ENCODE measurements at places on chromosomes 2 and 18.

GRCh38 chr2:120754067-120754960 lies 18.6 kb downstream of the GLI2 start:
- DNase-seq, result no peak

DNA sequence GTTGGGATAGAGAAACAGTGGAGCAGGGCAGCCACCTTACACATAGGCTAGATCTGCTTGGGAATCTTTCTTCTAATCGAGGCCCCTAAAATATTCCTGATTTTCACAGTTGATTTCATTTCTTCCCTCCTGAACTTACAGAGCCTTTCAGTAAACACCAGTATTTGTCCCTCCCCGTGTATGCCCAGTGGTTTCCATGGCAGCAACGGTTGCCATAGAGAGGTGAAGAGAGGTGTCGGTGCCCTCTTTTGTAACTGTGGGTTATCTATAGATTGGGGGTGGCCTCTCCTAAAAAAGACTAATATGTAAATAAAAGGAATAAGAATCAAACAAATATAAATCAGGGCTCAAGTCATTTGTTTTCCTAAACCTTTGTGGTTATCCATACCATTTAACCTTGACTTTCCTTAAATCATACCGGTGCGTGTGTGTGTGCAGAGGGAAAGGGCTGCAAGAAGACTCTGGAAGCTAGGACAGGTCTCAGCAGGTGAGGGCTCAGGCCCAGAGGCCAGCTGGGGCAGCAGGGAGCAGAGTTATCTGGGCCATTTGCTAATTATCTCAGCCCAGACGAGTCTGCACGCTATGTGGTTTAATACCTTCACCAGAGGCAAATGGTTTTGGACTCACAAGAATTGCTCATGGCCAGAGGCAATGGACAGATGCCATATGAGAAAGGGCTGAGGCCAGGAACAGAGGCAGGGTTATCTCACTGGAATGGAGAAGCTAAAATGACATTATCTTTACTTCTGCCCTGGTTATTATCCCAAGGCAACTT lies 35.5 kb downstream of the LIPG start:
- DNase-seq, result no peak

GRCh38 chr2:215409331-215410127 lies 26.3 kb downstream of the FN1 start:
- DNase-seq, result no peak

DNA sequence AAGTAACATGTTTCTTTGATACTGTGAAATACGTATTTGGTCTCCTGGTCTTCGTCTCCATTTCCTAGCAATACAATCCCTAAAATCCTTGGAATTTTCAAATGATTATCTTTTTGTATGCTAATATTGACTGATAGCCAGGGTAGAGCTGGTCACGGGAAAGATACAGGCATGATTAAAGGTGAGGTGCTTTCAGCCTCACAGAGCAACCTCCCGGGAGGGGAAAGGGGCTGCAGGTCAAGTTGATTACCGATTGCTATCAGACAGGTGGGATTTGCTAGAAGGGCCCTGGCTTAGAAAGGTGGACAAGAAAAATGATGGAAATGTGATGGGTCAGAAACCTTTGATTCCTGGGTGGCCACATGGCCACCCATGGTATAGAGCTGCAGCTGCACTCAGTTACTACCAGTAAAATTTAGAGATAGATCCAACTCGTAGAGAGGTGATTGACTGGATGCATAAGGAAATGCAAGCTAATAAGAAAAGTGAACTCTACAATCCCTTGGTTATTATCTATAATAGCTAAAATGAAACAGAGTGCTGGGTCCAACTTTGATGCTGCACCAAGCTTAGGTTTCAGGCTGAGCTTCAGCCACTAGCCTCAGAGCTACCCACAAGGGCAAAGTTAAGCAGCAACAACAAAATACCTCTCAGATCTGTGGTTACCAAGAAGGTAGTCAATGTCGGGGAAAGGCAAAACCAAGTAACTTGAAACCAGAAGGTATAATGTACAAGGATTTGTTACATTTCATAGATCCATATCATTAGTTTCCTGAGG lies 15.3 kb downstream of the YPEL5 start:
- no peak for DNase-seq

- DNase-seq, result peak; percentile 92
These were observed at the start of the genes PJVK and PRKRA for GRCh38 chr2:178450774-178451525. Gene PJVK, plus strand, starts transcription at chr2:178451378. Its CDS starts 2,032 bp downstream, at chr2:178453410. Gene PRKRA, minus strand, starts transcription at chr2:178451175. Its CDS starts 145 bp downstream, at chr2:178451030.

- DNase-seq, result no peak
These were observed 214.2 kb downstream of the PTGR3 start for GRCh38 chr18:74994502-74995418.

DNA sequence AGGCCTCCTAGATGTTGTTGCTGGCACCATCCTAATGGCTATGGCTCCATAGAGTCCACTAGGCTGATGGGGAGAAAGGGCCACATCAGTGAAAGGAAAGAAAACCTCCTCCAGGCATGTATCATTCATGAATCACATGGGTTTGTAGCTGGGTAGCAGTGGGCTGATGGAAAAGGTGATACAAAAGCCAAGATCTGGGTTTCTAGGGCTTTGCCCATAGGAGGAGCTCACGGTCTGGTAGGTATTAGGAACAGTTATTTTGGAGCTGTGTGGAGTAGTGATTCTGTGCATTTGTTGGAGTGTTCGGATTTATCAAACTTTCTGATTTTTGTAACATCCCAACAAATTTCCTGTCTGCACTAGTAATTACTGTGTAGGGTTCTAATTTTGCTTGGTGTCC lies 259.2 kb downstream of the SLC4A3 start:
- no peak for DNase-seq

DNA sequence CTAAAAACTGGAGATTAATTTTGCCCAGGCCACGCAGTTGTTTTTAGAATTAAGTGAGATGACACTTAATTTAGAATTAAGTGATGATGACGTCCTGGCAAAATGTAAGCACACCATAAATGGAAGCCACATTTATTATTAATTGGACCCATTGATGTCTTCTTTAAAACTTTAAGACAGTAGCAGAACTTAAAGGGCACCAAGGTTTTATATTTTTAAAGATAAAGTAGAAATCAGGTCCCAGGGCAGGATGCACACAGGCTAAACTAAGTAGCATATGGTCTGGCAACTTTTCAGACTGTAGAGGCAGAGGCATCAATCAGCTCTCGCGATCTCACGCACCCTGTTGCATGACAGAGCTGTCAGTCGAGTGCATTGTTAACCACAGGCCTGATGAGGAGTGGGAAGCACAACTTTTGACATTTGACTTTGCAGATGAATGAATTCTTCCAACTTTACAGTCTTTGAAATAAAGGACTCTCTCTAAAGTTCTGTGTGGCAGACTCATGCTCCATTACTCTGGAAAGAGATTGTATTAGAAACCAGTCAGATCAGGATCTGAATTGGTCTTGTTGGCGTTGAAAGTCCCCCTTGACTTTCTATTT lies 232.4 kb downstream of the CD226 start:
- DNase-seq, result no peak

GRCh38 chr2:160174322-160174721 lies 25.8 kb downstream of the ITGB6 start:
- DNase-seq, result no peak

DNA sequence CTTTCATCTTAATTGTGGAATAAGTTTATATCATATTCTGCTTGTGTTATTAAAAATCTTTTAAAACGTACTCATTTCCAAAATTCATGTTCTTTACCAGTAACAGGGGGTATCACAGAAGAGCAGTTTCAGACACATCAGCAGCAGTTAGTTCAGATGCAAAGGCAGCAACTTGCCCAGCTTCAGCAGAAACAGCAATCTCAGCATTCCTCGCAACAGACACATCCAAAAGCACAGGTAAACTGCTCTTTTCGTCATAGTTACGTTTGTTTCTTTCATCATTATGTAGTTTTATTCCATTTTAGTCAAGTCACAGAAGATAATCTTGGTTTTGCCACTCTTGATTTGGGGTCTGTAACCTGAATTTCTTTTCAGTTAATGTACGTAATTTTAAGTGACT lies 93.5 kb upstream of the KIF5C start:
- no peak for DNase-seq

DNA sequence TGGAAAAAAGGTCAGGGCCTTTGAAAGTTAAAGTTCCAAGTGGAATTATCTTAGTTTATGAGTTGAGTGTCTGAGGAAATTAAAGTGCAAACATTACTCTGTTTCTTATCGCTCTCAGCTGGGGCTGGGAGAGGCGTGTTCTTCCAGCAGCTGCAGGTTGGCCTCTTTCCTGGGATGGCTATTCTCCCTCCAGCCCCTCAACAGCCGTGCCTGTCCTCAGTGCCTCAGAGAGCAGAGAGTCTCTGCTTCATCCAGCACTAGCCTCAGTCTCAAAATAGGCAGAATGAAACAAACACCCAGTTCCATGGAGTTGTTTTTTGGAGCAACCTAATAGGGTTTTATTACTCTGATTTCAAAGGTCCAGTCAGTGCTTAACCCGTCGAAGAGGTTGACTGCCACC lies 298.1 kb downstream of the GALR1 start:
- no peak for DNase-seq

- DNase-seq, result no peak
These were observed 7.7 kb downstream of the KCNF1 start for GRCh38 chr2:10919410-10919770.

GRCh38 chr2:171317492-171318125 lies 116.2 kb downstream of the METTL8 start:
- no peak for DNase-seq

DNA sequence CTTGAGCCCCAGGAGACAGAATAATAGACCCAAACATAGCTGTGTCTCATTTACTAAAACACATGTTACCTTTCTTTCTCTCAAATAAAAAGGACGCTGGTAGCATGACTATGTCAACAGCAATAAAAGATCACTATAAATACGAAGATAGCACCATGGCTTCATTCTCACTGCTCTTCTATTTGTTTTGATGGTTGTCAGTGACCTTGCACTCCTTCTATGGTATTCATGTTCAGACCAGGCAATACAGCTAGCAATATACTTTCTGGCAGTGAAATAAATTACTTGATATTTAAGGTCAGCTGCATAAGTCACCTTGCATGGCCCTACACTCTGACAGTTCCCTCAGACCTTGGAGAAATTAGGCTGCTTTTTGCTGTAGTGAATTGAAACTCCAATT lies 263.2 kb upstream of the CDH7 start:
- no peak for DNase-seq

GRCh38 chr2:172993139-172993538 lies 82.5 kb upstream of the MAP3K20 start:
- DNase-seq, result no peak

DNA sequence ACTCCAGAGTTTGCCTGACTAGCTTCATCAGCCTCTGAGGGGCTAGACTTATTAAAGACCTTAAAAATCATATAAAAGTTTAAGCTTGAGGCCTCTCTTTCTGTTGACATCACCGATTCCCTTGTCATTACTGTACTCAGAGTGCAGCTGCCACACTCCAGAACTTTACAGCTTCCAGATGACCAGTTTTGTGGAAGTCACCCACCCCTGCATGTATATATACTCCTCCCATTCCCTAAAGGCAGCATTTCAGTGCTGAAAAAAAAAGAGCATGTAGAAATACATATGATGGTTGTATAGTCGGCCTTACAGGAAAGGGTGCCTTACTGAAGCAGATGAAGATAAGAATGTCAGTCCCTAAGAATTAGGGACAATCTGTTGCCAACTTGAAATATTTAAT lies 117.3 kb downstream of the FEZ2 start:
- DNase-seq, result no peak

DNA sequence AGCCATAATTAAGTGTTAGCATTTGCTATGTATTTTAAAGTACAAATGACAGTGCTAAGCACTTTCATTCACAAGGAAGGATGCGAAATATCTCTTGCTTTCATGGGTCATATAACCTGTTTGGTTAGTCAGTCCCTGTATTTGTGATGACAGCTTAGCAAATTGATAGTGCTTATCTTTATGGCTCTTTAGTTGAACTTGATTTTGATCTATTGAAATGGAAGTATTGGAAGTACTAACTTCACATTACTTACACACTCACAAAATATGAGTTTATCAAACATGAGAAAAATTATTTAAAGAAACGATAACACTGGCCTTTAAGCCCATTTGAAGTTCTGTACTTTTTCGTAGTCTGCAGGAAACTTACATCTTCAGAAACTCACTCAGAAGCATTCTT lies 97.4 kb upstream of the NEUROD1 start:
- no peak for DNase-seq

DNA sequence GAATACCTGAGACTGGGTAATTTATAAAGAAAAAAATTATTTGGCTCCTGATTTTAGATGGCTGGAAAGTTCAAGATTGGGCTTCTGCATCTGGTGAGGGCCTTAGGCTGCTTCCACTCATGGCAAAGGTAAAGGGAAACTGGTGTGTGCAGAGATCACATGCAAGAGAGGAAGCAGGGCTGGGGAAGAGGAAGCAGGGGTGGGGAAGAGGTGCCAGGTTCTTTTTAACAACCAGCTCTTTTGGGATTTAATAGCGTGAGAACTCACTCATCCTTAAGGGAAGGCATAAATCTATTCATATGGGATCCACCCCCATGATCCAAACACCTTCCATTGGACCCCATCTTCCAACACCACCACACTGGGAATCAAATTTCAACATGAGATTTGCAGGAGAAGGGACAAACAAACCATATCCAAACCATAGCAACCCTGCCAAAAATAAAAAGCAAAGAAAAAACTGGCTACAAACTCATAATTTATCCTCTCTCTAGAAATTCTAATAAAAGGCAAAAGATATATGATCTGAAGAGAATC lies 30.4 kb downstream of the PRKRA start:
- no peak for DNase-seq

- DNase-seq, result no peak
These were observed 67.9 kb downstream of the DGKD start for GRCh38 chr2:233422050-233422639.

GRCh38 chr2:33166287-33166881 lies 219.6 kb downstream of the LTBP1 start:
- no peak for DNase-seq

DNA sequence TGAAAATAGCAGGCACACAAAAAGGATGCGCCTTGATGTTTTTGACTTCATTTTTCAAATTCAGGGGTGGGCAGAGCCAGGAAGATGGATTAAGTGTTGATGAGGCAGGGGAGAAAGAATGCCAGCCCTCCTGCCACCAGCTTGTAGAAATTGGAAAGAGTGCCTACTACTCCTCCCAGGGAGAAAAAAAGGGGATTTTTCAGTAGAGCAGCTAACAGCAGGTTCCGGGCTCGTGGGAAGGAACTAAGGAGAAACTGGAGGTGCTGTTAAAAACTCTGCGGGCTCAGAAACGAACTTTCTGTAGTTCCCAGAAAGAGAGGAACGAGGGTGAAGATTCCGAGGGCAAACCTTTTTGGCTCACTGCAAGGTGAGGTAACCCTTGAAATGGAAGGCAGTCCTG lies 100.1 kb upstream of the MCFD2 start:
- no peak for DNase-seq

Measured in activated CD4-positive, alpha-beta T cell treated with anti-CD3 and anti-CD28 coated beads for 24 hours (primary cell).